SHP77 treated with DMSO at 0.1 percent for 48 hours (cell line): ENCODE measurements at places on chromosomes 3 and 15.

DNA sequence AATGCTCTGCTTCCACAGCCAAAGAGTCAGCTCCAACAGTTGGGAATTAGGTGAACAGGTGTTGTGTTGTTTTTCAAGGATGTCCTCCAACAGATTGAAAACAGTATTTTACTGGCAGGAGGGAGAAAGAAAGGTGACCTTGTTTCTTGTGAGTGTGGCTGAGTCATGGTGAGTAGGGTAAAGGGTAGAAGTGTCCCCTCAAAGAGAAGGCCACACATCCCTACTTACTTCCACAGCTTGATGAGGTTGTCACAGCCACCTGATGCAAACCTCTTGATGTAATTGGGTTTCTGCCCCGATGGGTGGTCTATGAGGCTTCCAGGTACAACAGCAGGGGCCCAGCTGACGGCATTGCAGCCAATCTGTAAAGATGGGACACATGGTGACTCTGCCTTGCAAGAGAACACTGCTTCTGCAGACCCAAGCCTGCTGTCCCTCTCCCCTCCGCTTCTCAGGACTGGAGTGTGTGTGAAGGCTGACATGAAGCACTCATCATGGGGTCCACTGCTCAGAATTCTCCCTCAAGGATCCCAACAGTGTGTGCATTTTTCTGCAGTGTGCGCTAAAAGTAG lies 12.7 kb upstream of the GHRL start:
- DNase-seq, result no peak

DNA sequence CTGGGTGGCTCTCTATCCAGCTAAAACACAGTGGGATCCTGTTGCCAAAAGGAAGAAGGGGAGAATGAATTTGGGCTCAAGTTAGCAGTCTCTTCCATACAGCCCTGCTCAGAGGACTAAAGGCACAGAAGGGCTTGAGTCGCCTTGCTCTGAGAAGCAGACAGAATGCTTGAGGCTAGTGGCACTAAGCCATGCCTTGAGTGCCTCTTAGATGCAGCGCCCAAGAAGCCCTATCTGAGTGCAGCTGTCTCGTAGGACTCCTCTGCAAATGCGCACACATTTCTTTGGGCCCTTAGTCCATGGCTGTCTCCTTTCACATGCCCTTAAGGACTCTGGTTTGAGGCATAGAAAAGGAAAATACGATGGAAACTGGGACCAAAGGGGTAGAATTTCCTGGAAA lies 211.3 kb upstream of the CHRM5 start:
- DNase-seq, result no peak

DNA sequence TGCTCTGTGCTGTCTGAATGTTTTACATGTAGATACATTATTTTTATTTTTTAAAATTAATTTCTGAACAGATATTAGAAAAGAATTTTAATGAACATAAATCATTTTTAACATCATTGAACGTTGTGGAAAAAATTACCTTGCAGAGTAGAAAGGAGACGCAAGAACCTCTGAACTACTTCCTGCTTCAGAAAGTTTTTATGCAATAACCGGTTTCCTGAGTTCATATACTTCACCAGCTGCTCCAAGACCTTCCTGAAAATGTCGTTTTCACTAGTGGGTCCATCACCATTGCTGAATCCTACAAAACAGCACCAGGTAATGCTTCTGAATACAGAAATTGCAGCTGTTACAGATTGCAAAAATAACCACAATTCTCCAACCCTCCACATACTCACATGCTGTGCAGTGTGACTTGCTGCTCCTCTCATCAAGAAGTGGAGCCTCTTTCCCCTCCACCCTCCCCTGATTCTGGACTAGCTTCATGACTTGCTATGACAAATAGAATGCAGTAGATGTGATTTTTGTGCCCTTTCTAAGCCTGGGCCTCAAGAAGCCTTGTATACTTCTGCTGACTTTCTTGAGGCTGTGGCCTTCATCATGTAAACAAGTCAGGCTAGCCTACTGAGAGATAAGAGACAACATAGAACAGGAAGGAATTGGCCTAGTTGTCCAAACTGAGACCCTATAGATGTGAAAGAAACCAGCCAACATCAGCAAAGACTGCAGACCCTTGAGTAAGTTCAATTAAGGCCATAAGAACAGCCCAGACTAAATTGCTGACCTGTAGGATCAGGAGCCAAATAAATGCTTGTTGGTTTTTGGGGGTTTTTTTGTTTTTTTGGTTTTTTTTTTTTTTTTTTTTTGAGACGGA lies 80.4 kb downstream of the TRANK1 start:
- no peak for DNase-seq

GRCh38 chr3:189625572-189625971 lies 5.6 kb upstream of the TP63 start:
- DNase-seq, result no peak

DNA sequence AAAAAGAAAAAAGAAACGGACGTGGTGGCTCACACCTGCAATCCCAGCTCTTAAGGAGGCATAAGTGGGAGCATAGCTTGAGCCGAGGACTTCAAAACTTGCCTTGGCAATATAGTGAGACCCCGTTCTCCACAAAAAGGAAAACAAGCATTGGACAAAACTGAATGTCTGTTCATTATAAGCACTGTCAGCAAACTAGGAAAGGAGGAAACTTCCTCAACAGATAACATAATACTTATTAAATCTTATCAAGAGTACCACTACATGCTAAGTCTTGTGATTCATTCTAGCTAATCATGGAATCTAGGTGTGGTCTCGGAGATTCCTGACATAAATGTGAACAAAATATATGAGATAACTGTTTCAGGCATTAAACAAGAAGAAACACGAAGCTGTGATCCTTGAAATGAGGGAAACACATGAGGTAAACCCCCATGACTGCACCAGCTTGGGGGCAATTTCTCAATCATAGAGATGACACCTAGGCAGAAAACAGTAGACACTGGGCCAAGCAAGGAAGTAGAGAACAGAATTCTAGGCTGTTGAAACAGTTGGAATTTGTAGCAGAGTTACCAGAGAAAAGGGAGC lies 33.3 kb downstream of the TRPM7 start:
- DNase-seq, result no peak

GRCh38 chr3:111577798-111578685 lies 17.1 kb downstream of the ZBED2 start:
- no peak for DNase-seq
